Spleen (tissue), 13 donors: ENCODE measurements at places on chromosomes 16 and 17.

GRCh38 chr17:79990051-79990592, 45.5 kb downstream of the TBC1D16 start:
- H3K27ac ChIP-seq, result no peak overlapping the region
- H3K27me3 ChIP-seq, result no peaks in the 10 kb centered on the region
- peaks cover 98% of the 10 kb centered on the region for H3K4me1 ChIP-seq
- H3K36me3 ChIP-seq, result no peaks in the 10 kb centered on the region
- H3K4me3 ChIP-seq, result no peak overlapping the region

DNA sequence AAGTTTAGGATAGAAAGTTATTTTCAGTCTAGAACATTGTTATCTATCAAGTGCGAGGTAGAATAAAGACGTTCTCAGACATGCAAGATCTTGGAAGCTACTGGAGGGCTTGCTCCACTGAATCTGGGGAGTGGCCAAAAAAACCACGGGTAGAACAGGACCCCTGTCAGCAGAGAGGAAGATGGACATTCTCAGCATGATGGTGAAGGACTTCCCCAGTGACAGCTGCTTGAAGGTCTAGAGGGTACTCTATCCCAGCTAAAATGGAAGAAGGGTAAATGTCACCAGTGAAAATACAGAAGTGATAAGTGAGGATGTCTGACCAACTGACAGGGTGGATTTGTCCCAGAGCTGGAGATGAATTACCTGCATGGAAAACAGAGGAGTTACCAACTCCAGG, 10.1 kb downstream of the TNFRSF13B start:
- no peaks in the 10 kb centered on the region for H3K4me1 ChIP-seq
- no peak overlapping the region for H3K27ac ChIP-seq
- no peaks in the 10 kb centered on the region for H3K27me3 ChIP-seq
- no peak overlapping the region for H3K4me3 ChIP-seq
- no peaks in the 10 kb centered on the region for H3K36me3 ChIP-seq

- no peaks in the 10 kb centered on the region for H3K27me3 ChIP-seq
- no peak overlapping the region for H3K4me3 ChIP-seq
Measured at GRCh38 chr16:73095142-73095820, 47.4 kb upstream of the ZFHX3 start.

DNA sequence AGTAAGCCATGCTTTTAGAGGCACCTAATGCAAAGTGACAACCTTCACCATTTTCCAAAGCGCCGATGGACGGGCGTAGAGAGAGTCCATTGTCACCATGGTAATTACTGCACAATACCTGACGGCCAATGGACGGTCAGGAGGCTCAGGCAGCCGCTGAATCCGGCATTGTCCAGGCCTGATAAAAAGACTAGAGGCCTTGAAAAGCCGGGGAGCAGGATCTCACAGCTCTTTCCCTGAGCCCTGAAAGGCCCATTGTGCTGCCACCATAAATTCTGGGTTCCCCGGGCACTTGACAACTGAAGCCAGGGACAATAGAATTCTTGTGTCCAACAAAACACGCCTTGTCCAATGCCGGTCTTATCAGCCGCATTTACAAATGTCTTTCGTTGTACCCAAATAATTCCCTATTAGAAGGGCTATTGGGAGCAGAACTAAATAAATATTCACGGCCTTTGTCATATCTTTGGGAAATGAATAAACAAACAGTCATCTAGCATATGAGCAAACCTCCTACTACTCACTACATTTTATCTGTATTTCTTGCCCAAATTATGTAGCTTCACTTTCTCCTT, 62.4 kb downstream of the CDH11 start:
- peak overlapping the region; percentile 31 for H3K27ac ChIP-seq
- no peaks in the 10 kb centered on the region for H3K4me1 ChIP-seq
- no peaks in the 10 kb centered on the region for H3K27me3 ChIP-seq

DNA sequence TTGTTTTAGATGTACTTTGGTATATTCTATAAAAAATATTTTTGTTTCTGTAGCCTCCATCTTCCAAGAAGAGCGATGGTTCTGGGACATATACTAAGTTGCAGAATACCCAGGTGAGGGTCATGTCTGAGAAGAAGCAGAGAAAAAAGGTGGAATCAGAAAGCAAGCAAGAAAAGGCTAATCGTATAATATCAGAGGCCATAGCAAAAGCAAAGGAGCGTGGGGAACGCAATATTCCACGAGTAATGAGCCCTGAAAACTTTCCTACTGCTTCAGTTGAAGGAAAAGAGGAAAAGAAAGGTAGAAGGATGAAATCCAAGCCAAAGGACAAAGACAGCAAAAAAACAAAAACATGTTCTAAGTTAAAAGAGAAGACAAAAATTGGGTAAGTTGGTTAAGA, 154.6 kb downstream of the CHD9 start:
- H3K36me3 ChIP-seq, result no peaks in the 10 kb centered on the region
- H3K4me1 ChIP-seq, result peaks cover 26% of the 10 kb centered on the region
- H3K27ac ChIP-seq, result peak overlapping the region; percentile 38
- DNase-seq, result no peak
- H3K27me3 ChIP-seq, result no peaks in the 10 kb centered on the region

GRCh38 chr17:36193216-36193775, 3.3 kb downstream of the CCL3L1 start:
- H3K4me1 ChIP-seq, result no peaks in the 10 kb centered on the region
- peak overlapping the region; percentile 68 for H3K27ac ChIP-seq
- no peak overlapping the region for H3K4me3 ChIP-seq
- no peak for DNase-seq
- H3K36me3 ChIP-seq, result no peaks in the 10 kb centered on the region

DNA sequence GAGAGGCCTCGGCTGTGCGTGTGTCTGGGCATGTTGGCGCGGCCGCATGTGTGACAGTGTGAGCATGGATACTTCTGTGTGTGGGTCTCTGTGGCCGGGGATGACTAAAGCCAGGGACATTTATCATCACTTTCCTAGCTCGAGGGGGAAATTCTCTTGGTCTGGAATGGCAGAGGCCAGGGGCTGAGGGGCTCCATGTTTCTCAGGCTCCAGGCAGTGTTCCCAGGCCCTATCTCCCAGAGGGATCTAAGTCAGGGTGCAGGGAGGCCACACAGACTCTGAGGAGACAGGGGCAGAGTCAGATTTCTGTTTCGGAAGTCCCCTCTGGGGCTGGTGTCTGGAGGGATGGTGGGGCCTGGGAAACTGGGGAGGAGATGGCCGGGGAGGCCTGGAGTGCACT, 23.7 kb upstream of the SPNS2 start:
- H3K4me1 ChIP-seq, result no peaks in the 10 kb centered on the region
- no peak for DNase-seq
- no peak overlapping the region for H3K27ac ChIP-seq
- H3K36me3 ChIP-seq, result no peaks in the 10 kb centered on the region

GRCh38 chr17:17765359-17766076, 71.3 kb downstream of the SREBF1 start:
- no peaks in the 10 kb centered on the region for H3K36me3 ChIP-seq
- no peak overlapping the region for H3K27ac ChIP-seq
- H3K4me1 ChIP-seq, result peaks cover 100% of the 10 kb centered on the region
- no peaks in the 10 kb centered on the region for H3K27me3 ChIP-seq
- no peak for DNase-seq

- H3K27me3 ChIP-seq, result no peaks in the 10 kb centered on the region
- no peak overlapping the region for H3K27ac ChIP-seq
- H3K4me3 ChIP-seq, result no peak overlapping the region
- H3K4me1 ChIP-seq, result no peaks in the 10 kb centered on the region
- H3K36me3 ChIP-seq, result no peaks in the 10 kb centered on the region
Measured at GRCh38 chr17:49381033-49381432, 19.0 kb upstream of the ZNF652 start.

GRCh38 chr16:2592786-2593185, 55.0 kb downstream of the PDPK1 start:
- peak; percentile 51 for DNase-seq
- no peak overlapping the region for H3K4me3 ChIP-seq
- no peak overlapping the region for H3K27ac ChIP-seq

- DNase-seq, result no peak
- no peaks in the 10 kb centered on the region for H3K4me1 ChIP-seq
- H3K4me3 ChIP-seq, result no peak overlapping the region
- H3K36me3 ChIP-seq, result no peaks in the 10 kb centered on the region
Measured at GRCh38 chr16:75787440-75787839, 61.1 kb upstream of the CPHXL start.
